Right lung (tissue), 10 donors: ENCODE measurements at places on chromosomes 2 and 18.

- peak; percentile 21 for DNase-seq
Measured at GRCh38 chr18:36947820-36948348, 119.0 kb downstream of the KIAA1328 start.

DNA sequence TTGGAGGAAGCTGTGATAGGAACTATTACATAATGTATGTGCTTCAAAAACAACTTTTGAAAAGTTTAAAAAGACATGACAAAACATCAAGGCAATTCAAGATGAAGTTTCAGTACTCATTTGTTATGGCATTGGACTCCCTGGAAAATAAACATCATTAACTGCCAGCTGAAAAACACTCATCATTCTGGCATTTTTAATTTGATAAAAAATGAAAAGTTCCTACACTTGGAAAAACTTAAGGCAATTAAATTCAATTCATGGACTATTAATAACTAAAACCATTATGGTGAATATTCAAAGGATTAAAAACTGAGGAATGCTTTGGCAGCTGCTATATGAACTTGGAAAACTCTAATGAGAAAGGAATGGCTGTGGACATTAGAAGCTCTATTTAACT, 8.5 kb downstream of the TYW5 start:
- DNase-seq, result no peak

- no peak for DNase-seq
Measured at GRCh38 chr2:226408141-226408540, 391.5 kb downstream of the IRS1 start.

DNA sequence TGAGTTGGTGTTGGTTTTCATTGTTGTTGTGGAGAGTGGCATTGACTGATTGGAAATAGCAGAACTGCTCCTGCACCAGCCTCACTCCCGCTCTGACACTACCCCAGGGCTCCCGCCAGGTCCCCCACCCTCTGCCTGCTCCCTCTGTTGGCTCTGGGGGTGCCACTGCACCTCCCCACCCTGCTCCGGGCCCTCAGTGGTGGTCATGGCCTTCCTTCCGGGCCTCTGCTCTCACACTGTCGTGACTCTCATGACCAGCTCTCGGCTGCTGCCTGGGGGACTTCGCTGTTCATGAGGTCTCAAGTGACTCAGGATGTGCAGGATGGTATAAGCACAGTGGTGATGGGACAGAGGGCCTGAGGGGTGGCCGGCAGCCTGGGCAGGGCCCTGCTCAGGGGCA, 113.2 kb downstream of the MARCHF4 start:
- no peak for DNase-seq

DNA sequence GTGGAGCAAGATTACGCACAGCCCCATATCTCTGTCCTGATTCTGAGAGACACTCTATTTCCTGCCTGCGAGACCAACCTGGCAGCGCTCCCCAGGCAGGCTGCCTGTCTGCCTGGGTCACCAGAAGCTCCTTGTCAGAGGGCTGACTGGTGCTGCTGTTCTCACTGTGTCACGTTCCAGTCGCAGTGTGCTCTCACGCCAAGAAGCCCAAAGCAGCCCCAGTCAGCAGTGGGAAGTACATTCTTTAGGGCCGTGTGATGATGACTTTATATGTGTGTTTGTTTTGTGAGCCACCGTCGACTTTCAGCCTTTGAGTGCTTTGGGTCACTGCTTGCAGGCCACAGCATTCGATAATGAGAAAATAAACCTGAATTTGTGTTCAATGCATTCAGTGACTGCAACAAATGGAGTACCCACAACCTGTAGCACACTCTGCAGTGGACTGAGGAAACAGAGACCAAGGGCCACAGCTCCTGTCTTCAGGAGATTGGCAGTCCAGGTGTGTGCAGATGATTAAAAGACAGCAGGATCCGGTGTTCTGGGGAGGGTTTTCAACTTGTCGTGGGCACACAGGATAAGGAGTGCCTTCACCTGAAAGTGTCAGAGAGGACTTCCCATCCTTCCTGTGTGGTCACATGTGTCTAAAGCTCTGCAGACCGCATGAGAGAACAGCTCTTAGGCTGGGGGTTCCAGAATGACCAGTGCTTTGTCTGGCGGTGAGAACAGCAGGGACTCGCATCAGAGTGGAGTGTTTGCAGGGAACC, 4.8 kb downstream of the TNFRSF11A start:
- no peak for DNase-seq

- DNase-seq, result no peak
Measured at GRCh38 chr2:120761911-120762310, 26.2 kb downstream of the GLI2 start.

DNA sequence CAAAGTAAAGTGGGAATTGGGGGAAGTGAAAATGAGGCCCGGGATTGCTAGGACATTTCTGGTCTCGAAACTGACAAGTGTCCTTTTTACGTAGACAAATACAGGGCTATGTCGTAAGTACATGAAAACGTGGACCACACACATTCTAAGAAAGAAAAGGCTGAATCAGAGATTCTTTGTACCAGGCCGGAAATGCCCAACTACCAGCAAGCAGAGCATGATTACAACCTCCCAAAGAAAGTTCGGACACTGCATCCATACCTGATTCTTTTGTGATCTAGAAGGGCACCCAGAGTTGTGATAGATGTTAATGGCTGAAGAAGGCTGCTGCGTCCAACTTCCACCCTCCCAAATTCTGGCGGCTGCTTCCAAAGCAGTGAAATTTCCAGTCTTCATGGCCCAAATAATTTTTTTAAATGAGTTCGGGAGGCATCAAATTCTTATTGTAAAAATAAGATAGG, 1.7 kb downstream of the RBMS1 start:
- DNase-seq, result peak; percentile 59

GRCh38 chr2:158094487-158095092, 7.1 kb upstream of the UPP2 start:
- DNase-seq, result peak; percentile 21

GRCh38 chr2:233410196-233410760, 56.0 kb downstream of the DGKD start:
- DNase-seq, result no peak

DNA sequence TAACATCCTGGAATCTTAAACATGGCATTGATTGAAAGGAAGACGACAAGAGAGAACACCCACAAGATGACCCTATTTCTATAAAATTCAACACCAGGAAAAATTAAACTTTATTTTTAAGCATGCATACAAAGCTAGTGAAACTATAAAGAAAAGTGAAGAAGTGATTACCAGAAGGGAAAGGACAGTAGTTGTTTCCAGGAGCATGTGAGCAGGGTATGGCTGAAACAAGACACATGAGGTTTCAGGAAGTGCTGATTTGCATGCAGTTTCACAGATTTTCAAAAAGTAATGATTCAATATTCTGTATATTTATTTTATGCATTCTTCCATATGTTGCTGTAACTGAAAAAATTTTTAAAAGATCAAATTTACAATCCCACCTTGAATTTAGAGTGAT, 24.6 kb upstream of the DAW1 start:
- DNase-seq, result no peak

DNA sequence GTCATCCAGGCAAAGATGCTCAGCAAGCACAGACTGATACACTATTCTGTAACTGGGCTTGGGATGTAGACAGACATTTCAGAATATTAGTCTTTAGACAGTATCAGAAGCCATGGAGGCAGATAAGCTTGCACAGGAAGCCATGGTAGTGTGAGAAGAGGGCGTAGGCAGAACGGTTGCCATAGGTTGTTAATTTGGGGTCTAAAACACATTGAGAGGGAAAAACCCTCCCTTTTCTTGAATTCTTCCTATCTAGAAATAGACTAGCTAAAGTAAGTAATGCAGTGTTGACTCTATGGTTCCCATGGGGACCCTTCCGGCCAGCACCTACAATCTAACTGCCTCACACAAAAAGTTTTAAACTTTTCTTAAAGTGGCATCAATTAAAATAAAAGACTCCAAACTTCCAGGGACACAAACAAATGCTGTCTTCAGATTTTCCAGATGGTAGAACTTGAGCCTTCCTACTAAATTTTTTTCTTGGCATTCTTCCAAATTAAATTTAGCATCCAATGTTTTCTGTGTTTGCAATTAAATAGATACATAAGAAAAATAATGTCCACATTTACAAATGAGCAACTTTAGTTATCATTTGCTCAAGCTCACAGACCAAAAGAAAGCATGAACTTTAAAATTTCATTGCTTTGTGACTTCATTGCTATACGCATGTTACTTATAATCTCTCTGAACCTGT, 1.9 kb downstream of the PRKRA start:
- peak; percentile 9 for DNase-seq

DNA sequence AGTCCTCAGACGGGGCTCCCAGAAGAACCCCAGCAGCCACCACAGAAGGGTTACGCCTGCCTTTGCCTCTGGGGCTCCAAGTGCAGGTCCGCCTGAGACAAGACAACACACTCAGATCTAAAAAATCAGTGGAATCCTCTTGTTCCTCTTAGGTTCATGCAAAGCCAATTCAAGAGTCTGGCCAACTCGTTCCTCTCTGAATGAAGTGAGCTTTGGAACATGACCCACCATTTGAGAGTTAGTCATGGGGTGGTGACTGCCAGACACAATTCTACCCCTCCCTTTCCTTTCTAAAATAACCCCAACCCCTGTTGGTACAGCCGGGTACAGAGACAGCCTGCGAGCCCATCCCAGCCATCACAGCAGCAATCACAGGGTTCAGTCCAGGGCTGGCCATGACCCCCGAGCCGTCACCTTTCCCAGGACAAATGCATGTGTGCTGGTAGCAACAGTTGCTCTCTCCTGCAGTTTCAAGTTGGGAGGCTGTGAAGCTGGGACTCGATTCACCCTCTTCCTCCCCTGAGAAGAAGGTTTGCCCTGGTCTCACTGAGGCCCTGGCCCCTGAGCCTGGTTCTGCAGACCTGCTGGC, 183.1 kb upstream of the SH3BP4 start:
- no peak for DNase-seq

DNA sequence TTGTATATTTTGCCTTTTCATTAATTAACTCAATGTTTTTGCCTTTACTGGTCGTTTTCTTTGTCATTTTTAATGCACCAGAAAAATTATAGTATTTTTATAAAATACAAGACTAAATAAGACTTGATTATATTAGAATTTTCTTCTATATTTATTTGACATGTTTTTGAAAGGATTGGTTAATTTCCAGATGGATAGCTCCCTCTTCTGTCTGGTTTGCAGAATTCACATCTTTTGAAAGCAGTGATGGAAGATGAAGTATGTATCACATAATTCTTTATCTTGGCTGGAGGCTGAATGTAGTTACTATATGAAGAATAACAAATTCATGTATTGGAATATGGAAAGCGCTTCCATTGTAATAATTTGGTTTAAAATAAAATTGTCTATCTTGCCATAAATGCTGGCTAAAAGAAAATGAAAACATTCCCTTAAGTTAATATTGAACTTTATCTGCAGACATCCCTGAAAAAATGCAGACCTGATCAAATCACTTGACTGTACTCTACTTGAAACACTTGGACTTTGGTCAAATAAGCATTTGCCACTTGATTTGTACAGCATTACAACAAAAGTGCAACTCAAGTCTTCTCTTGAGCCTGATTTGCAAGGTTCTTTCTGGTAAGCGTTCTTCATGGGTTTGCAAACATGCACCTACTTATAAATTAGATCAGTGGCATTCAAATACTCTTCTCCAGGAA, 86.3 kb upstream of the EFEMP1 start:
- DNase-seq, result peak; percentile 28

DNA sequence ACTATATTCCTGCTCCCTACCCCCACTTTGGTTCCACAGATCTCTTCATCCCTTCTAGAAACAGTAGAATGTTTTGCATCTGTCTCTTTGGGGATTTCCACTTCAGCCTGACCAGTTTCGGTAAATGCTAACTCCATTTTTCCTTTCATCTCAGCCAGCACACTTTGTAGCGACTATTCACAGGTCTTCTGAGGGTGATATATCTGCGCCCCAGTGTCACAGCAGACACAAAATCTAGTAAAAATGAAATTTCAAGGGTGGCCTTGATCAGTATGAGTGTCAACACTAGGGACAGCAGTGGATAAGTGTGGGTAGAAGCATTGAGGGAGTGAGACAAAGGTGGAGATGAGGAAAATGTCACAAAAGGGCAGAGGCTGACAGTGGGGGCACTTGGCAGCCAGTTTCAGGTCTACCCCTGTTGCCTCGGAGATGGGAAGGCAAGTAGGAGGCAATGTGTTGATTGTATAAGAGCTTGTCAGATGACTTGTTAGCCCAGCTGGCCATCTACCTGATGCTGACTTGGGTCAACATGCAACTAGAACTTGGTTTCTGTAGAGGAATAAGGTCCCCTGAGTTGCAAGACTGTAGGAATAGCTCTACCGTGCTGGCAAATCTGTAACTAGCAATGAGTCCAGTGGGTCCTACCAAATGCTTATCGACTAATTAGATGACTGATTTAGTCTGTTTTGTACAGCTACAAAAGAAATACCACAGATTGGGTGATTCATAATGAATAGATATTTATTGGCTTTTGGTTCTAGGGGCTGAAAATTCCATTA, 60.7 kb downstream of the CXCR4 start:
- no peak for DNase-seq

GRCh38 chr18:27520401-27520800, 335.3 kb upstream of the CHST9 start:
- DNase-seq, result no peak

GRCh38 chr2:168568476-168569267, 112.6 kb downstream of the CERS6 start:
- peak; percentile 34 for DNase-seq

DNA sequence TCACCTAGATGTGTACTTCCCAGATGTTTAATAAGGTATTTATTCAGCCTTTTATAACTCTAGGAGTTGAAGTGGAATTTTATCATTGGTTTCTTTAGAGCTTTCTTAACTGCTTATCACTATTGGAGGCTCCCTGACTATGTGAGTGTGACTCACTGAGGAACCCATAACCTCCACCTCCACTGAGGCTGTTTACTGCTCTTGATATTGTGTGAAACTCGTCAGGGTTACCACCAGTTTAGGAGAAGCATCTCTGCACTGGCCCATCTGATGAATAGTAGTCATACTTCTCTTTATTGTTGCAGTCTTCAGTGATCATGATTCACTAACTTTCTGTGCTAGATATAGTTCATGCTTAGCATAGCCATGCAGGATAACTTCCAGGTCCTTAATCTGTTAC, 79.6 kb upstream of the UBXN4 start:
- no peak for DNase-seq

DNA sequence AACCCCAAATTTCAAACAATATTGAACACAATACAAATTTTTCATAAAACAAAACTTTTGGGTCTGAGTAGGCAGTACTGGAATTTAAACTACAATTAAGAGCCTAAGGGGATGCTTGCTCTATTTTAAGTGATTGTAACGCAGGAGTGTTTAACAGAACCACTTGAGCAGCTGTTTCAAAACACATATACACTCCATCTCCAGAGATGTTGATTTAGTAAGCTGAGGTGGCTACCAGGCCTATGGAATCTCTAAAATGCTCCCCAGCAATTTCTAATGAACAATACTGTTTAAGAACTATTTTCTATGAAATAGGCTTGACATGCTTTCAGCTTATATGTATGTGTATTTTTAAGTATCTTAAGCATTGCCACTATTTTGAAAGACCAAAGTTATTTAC, 58.5 kb downstream of the SP3 start:
- DNase-seq, result no peak

- no peak for DNase-seq
Measured at GRCh38 chr18:27750923-27751322, 426.0 kb downstream of the CDH2 start.

DNA sequence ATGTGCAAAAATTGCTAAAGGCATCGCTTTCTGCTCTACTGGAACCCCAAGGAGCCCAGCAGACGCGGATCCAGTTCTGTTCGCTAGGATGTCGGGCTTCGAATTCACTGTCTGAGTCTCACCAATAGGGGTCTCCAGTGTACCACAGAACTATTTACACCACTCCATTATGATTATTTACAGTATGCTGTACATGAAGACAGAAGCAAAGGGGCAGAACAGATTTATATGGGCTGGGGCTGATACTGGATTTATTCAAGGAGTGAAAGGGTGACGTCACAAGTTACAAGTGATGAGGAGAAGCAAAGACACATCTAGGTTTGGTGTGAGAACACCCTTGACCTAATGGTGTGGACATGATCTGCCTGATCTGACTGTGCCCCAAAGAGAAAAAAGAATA, 185.3 kb upstream of the ATP5MC3 start:
- peak; percentile 51 for DNase-seq
